Bronchial epithelial cell (primary cell): ENCODE measurements at places on chromosomes 6 and 20. TPM values are rescaled to one million over a fixed set of nuclear protein-coding genes. Genes with fewer than 3 reads are reported as not detected.

DNA sequence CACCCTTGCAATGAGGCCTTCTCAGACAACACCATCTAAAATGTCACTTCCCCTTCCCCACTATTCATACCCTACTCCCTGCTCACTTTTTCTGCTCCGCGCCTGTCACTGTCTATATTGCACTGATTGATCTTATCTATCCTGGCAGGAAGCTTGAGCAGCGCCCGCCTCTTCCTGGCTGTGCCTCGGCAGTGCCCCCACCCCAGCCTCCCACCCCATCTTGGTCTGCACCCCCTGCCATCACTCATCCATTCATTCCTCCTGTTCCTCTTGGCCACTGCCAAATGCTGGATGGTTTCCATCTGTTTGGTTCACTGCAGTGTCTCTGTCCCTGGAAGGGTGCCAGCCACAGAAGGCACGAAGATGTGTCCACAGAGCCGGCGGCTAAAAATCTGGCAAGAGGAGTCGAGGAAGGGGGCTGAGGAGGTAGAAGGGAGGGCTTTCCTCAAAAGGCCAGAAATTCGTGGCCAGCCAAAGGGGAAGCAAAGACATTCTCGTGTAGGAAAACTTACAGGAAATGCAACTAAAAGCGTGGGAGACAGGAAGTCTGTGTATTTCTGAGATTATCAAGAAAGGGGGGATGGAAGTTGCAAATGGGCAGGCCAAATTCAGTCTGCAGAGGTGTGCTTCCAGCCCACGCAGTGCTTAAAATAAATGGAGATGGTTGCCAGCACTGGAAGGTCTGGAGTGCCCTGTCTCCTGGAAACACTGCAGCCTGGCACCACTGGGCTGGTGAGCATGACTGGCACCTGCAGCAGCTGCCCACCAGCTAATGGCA lies 27.6 kb downstream of the SYNJ2 start:
- DNase-seq: no peak

DNA sequence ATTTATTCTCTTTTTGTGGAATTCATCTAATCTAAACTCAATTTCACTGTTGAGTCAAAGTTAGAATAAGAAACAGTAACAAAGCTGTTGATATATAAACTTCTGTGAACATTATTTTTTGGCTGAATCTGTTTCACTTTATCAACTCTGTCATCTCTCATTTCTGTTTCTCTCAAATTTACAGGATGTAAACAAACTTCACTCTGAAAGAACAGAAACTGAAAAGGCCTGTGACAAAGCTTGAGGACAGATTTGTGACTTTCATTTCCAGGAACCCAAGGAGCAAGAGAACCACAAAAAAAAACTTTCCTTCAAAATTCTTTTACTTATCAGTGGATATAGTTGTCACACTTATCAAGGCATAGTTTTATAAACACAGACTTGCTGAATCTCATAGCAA lies 447.9 kb upstream of the OPRM1 start:
- no peak for DNase-seq

GRCh38 chr20:50562262-50562701 lies 52.1 kb downstream of the PTPN1 start:
- no peak for DNase-seq

DNA sequence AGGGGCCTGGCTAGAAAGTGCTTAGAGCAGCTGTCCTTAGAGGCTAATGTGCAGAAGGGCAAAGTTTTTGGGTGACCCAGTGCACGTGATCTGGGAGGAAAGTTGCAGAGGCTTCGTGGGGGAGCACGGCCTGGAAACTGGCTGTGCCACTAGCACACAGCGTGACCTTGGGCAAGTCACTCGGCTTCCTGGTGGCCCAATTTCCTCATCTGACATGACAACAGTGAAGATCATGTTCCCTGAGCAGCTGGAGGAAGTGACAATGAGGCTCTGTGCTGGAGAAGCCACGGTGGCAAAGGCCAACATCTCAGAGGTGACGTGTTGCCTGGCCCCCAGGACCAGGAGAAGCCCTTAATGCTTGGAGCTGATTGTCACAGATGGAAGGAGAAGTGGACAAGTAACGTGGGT lies 99.5 kb downstream of the FOXC1 start:
- no peak for DNase-seq

The BNIP5 gene
- total RNA-seq: not detected in 2 replicates
